Activated T-cell treated with anti-CD3 and anti-CD28 coated beads for 24 hours (primary cell): ENCODE measurements at places on chromosomes 7 and 10.

- no peak for DNase-seq
Measured at GRCh38 chr10:86946213-86947155, 10.9 kb downstream of the MMRN2 start.

DNA sequence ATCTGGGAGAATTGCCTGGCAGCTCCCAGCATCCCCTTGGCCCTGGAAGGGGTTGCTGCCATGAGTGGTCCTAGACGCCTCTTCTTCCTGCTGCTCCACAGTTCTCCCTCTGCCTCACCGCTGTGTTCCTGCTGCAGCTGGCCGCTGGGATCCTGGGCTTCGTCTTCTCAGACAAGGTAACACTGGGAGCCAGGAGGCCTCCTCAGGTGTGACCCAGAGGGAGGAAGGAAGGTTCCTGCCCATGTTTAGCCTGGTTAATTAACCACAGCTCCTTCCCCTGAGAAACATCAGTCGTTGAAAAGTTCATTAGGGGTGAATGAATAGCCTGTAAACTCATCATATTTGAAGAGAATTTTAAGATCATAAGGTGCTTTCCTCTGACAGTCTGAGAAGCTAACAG is 18.2 kb downstream of the TSPAN33 start:
- DNase-seq = no peak

DNA sequence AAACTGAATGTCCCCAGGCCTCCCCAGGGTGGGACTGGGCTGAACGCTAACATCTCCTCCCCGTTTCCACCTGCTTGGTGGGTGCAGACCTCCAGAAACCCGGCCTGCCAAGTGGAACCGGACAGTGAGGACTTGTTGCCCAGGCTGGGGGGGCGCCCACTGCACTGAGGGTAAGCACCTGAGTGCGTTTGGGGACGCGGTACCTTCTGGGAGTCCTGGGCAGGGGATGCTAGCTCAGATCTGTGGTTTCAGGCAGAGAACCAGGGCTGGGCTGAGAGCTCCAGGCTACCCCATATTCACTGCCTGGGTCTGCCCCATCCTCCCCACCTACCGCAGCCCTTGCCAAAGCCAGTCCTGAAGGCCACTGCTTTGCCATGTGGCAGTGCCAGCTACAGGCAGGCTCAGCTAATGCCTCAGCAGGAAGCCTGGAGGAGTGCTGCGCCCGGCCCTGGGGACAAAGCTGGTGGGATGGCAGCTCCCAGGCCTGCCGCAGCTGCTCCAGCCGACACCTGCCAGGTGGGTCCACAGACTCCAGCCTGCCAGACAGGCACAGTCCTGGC is 3.5 kb upstream of the ZNF467 start:
- no peak for DNase-seq

GRCh38 chr7:108808549-108809266 is 239.0 kb downstream of the DNAJB9 start:
- DNase-seq = no peak

- DNase-seq = no peak
Measured at GRCh38 chr10:22742678-22743077, 28.3 kb upstream of the PIP4K2A start.

- DNase-seq = no peak
Measured at GRCh38 chr10:44198096-44198779, 186.7 kb downstream of the CXCL12 start.

GRCh38 chr7:123871998-123872867 is 27.3 kb downstream of the HYAL4 start:
- DNase-seq = peak; percentile 2

DNA sequence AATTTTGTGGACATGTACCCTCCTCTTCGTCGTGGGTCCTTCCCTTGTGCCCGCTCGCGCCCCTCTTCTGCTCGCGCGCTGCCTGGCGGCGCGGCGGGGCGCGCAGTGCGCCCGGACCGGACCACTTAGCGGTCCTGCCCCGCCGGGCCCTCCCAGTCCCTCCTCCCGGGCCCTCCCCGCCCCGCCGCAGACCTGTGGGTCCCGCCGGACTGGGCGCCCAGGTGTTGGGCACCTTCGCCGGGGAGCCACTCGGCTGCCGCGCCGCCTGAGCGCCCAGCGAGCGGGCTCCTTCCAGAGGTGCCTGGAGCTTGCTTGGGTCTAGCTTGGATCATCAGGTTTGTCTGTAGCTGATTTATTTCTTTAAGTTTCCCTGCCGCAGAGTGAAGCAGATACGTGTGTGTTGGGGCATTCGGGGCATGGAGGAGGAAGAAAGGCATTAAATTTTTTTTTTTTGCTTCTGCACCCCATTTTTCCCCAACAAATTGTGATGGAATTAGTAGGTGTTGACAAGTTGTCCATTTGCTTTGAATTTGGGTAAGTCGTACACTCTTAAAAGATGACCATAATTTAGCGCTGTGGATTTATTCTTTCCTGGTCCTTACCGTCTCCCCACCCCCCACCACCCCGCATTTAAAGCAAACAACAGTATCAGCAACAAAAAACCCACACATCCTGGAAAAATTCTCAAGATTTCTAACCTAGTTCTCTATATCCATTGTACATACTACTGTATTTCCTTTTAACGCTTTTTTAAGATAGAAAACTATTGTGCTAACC is 905 bp downstream of the C1GALT1 start:
- peak; percentile 34 for DNase-seq

- DNase-seq = no peak
Measured at GRCh38 chr7:136709876-136710275, 158.6 kb upstream of the CHRM2 start.

DNA sequence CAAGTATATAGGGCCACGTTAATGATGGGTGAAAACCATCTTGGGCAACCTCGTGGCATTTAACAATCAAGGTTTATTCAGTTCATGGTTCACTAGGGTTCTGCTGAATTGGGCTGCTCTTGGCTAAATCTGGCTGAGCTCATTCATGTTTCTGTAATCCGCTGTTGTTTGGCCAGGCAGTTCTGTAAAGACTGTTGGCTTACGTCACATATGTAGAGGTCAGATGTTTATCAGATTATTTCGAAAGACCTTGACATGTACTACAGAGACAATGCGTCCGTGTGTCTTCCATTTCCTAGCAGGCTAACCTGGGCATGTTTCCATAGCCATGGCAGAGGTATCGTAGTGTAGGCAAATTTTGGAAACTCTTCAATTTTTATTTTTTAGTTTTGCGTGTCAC is 190.0 kb upstream of the ZWINT start:
- DNase-seq = no peak

GRCh38 chr10:28839600-28840007 is 162.3 kb downstream of the BAMBI start:
- DNase-seq = no peak

DNA sequence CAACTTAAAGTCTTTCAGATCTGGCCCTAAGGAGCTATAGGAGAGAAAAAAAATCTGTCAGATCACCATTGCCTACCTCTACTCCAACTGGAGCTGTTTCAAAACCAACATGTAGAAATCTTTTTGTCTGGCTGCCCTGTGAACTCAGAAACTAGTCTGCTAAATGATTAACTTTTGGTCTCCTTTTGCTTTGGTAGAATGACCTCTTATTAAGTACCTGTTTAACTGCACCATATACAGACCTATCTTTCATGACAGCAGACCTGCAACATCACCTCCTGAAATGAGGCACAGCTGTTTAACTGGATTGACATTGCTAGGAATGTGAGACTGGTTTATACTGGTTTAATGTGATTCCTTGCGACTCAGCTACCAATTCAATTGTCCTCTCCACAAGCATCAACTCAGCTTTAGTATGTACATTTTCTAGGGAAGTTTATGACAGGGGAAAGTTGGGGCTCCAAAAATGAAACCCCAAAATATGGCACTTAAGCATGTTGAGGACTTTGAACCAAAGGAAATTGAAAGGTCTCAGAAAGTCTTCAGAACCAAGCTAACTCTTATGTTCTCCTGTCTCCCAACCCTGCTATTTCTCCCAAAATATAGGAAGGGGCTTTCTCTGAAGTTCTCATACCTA is 1.8 kb downstream of the CYP3A43 start:
- DNase-seq = no peak

DNA sequence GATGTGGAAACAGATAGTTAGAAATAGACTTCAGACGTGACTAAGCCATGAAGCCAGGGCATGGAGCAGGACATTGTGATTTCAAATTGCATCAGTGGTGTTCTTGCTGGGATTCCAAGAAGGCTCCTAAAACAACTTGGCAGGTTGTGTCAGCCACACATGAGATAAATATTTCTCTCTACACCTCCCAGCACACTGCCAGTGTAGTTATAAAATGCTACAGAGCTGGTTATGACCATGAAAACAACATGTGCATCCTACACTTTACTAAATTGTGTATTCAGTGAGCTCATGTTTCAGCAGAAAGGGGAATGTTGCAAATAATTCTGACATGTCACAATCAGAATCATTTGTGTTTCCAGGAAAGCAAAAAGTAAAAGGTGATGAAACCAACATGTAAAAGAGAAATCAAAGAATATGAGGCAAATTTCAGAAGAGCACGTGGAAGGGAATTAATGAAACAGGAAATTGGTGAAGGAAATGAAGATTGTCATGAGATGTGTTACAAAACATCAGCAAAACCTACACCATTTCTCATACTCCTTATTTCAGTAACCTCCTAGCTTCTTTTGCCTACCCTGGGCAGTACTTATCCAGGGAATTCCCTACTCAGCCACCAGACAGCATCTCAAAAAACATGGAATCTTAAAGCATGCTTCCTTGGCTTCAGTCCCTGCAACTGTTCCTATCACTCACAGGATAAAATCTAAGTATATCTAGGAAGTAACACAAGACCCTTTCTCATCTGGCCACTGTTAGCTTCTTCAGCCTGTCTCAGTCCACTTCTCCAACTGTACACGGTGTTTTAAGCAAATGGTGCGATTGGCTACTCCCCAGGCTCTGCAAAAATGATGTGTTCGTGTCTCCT is 5.8 kb upstream of the CYP3A7 start:
- no peak for DNase-seq

DNA sequence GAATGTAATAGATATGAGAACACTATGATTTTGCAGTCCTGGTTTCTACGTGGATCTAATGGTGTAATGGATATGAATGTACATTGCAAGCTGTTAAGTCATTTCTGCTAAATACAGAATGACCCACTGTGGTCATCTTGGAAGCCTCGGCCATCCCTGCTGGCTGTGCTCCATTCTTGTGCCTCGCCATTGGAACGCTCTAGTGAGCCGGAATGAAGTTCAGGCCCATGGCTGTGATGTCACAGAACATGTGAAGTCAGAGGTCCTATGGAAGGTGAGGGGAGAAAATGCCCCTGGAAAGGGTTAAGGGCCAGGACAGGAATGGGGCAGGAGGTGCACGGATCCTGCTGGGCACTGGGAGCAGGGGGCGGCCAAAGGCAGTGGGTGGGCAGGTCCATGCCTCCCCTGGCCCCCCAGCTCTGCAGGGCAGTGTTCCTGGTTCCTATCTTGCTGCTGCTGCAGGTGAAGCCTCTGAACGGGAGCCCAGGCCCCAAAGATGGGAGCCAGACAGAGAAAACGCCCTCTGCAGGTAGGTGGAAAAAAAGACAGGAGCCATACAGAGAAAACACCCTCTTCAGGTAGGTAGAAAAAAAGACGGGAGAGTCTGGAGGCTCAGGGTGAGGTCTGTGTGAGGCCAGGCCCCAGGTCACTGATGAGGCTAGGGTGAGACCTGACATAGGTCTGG is at the start of gene LLCFC1:
Gene LLCFC1 (plus strand): TSS at position 259 of the 685 bp plus-strand sequence. CDS start 138 bp downstream, at position 397.
- DNase-seq = no peak

GRCh38 chr7:143958781-143959180 is 4.1 kb downstream of the OR2F1 start:
- no peak for DNase-seq

DNA sequence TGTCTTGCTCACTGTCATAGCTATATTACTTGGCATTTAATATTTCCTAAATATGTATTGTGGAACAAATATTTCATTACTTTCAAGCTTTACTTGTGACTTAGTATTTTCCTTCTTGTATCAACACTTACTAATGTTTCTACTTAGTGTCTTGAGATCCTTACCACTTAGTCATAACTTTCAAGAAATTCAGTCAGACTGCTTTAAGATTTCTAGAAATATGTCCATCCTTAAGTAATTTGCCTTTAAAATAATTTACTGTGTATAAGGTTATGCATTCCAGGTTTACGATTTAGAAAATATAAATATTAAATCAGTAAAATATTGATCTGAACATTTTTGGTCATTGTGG is 87.3 kb upstream of the CSTF2T start:
- DNase-seq = no peak

GRCh38 chr7:3080106-3080505 is 36.4 kb upstream of the CARD11 start:
- DNase-seq = no peak

GRCh38 chr7:36969376-36969775 is 245.1 kb upstream of the AOAH start:
- no peak for DNase-seq

DNA sequence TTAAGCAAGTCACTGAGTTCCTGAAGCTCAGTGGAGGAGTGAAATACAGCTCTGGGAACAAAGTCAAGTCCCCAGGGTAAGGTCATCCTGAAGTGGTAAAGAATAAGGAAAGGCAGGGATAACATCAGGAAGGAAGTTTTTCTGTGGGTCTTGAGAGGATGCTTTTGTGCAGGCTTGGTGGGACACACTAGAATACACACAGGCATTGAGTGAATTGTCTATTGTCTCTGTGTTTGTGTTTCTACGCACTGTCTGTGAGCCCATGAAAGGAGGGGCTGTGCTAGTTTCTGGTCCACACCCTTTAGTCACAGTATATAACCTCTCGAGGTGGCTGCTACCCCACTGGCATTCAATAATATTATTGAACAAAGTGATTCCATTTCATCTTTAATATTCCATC is 95.8 kb upstream of the ABCB5 start:
- no peak for DNase-seq

DNA sequence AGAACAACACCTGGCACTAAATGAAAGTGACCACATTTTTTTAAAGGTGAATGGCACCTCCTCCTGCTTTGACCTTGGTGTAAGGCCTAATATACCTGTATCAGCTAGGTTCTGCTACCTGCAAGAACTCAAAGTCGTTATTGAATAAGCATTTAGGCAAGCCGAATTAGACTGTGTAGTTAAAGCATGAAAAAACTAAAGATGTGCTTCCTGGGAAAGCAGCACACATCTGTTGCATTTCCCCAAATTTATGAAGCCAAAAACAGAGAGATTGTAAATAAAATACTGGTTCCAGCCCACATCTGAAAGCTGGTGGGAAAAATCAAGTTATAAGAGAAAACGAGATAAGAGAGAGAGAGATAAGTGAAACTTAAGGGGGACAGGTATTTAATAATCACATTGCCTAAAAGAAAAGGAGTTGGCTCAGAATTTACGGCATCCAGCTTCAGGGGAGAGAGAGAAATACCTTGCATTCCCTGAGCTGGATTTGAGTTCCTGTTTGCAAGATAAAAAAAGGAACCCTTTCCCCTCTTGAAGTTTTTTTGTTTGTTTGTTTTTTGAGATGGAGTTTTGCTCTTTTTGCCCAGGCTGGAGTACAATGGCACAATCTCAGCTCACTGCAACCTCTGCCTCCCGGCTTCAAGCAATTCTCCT is 1.8 kb upstream of the XPNPEP1 start:
- no peak for DNase-seq

- DNase-seq = no peak
Measured at GRCh38 chr10:66572700-66573099, 353.1 kb upstream of the LRRTM3 start.

GRCh38 chr7:50262916-50263690 is 41.4 kb upstream of the IKZF1 start:
- DNase-seq = no peak
